HCT116 (cell line): ENCODE measurements at places on chromosomes 7 and 10. TPM values are rescaled to one million over a fixed set of nuclear protein-coding genes. Genes with fewer than 3 reads are reported as not detected.
A peak's percentile ranks its signal among the peaks of the same experiment; 100 is the strongest.

DNA sequence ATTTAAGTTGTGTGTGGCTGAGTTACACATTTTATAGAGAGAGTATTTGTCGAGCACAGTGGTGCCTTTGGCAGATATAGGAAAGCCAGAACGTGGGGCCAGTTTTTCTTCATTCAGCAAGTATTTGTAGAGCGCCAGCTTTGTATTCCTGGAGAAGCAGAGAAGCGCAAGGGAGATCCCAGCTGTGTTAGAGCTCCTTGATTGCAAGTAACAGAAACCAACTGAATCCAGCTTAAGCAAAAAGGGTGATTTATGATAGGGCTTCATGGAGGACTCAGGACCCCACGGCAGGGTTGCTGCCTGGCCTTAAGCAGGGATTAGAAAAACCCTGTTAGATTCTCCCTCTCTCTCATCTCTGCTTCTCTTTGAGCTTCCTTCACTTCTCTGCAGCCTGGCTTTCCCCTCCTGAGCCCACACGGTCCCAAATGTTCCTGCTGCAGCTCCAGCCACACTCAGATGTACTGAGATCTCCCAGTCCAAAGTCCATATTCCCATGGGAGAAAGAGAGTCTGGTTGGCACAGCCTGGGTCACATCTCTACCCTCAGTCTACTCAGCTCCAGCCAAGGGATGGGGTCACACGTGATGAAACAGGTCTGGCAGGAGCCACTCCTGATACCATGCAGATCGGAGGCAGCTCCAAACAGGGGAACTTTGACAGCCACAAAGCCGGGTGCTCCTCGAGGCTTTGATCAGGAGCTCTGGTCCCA lies 16.7 kb downstream of the UBTD1 start:
- no peak for DNase-seq

DNA sequence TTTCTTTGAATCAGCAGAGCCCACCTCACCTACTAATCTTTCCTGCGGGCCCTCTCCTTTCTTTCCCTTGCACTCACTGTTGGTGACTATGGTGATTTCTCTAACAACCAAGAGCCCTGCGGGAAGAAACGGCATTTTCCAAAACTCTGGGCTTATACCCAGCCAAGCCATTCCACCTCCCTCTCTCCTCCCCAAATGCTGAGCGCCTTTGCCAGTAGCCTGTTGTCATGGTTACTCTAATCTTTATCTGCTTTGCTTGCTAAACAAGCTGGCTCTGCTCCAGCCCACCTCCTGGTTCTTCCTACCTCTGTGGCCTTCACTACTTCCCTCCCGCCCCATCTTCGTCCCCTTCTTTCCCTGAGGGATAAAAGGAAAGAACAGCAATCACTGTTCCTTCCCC lies 86.7 kb downstream of the DGKI start:
- DNase-seq, result no peak

GRCh38 chr7:100566018-100566531 lies 7.6 kb downstream of the SAP25 start:
- DNase-seq, result no peak

GRCh38 chr7:122123746-122124145 lies 20.3 kb downstream of the AASS start:
- DNase-seq, result no peak

GRCh38 chr10:50501478-50501877 lies 122.3 kb downstream of the SGMS1 start:
- no peak for DNase-seq

DNA sequence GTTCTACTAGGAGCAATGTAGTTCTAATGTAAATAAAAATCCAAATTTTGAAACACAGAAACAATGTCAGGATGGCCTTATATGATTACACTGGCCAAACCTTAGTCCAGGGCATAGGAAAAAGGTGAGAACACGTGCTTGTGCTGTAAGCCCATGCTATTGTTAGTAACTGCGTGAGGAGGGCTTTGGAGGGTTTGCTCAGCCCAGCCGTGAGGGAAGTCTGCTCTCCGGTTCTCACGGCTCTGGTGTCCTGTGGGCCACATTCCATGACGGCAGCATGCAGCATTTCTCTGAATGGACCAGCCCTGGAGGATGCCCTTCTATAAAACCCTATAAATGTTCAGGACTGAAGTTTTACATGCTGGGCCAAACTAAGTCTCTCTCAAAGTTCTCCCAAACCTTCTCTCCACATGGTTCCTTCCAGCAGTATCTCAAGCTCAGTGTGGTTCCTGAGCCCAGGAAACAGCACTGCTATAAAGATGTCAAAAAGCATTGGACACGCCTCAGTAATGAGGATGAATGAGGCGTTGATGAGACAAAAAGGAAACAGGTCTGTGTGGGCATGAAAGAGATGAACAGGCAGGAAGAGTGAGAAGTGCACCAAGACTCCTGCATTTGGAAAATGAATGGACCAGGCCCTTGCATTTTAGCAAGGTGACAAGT lies 174.8 kb upstream of the CDCA7L start:
- no peak for DNase-seq

AIFM2 gene
- total RNA-seq, result 20.0 TPM

GRCh38 chr7:136900005-136900404 lies 31.6 kb downstream of the CHRM2 start:
- DNase-seq, result no peak

DNA sequence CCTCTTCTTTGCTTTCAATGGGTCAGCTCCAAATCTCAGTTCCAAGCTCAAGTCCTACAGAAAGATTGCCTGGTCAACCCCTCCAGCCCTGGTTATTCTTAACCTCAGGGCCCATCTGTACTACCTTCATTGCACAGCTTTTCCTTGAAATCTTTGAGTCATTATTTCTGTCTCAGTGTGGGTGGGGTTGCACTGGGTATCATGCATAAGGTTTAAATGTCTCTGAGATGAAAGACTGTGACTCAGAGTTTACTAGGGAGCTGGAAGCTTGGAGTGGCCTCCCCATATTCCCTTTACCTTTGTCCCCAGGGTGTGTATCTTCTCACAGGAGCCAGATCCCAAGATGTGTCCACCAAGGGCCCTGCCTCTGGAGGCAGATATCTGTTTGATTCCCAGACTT lies 3.3 kb upstream of the OR6V1 start:
- DNase-seq, result peak; percentile 8
